ENCODE measurements at places on chromosomes 3 and 15. TPM values are rescaled to one million over a fixed set of nuclear protein-coding genes. Genes with fewer than 3 reads are reported as not detected.

- no peak for DNase-seq
Measured at GRCh38 chr3:101128786-101129185, 135.6 kb upstream of the ABI3BP start.

The TRH gene
- not detected for total RNA-seq

GRCh38 chr3:79018265-79018664, 749.5 kb downstream of the ROBO1 start:
- DNase-seq = peak; percentile 2

The ETFA gene
- 286 TPM for total RNA-seq

DNA sequence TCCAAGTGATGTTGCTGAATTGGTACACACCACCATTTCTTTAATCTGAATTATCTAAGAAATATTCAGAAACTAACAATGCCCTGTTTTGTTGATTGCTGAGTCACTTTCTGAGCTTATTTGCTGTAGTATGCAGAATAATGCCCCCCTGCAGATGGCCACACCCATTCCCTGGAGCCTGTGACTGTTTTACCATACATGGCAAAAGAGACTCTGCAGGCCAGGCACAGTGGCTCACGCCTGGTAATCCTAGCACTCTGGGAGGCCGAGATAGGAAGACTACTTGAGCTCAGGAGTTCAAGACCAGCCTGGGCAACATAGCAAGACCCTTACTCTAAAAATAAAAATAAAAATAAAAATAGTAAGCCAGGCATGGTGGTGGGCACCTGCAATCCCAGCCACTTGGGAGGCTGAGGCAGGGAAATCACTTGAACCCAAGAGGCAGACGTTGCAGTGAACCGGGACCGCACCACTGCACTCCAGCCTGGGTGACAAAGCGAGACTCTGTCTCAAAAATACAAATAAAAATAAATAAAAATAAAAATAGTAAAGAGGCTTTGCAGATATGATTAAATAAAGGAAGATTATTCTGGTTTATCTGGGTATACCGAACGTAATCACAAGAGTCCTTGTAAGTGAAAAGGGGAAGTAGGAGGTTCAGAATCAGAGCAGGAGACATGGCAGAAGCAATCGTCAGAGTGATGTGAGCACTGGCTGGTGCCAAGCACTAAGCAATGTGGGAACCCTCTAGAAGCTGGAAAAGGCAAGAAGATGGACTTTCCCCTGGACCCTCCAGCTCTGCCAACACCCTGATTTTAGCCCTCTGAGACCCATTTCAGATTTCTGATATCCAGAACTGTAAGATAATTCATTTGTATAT, 19.0 kb downstream of the PCYT1A start:
- no peak for DNase-seq

The LRRC49 gene
- 4.7 TPM for total RNA-seq

DNA sequence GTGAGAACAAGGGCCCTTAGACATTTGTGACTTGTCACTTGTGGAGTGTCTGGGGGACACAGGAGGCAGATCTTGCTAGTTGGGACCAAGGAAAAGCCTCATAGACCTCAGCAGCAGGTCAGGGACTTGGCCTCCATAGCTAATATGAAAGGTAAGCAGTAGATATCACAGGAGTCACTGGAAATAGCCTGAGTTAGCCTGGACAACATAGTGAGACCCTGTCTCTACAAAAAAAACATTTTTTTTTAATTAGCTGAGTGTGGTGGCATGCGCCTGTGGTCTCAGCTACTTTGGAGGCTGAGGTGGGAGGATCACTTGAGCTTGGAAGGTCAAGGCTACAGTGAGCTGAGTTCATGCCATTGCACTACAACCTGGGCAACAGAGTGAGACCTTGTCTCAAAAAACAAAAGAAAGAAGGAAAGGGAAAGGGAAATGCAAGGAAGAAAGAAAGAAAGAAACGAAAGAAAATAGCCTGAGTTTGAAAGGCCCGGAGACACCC, 37.1 kb upstream of the CLK3 start:
- no peak for DNase-seq

The UBA3 gene
- total RNA-seq = 51.8 TPM

The FANCD2OS gene
- not detected for total RNA-seq

GRCh38 chr3:99928771-99929744, 111.4 kb downstream of the CMSS1 start:
- DNase-seq = no peak

DNA sequence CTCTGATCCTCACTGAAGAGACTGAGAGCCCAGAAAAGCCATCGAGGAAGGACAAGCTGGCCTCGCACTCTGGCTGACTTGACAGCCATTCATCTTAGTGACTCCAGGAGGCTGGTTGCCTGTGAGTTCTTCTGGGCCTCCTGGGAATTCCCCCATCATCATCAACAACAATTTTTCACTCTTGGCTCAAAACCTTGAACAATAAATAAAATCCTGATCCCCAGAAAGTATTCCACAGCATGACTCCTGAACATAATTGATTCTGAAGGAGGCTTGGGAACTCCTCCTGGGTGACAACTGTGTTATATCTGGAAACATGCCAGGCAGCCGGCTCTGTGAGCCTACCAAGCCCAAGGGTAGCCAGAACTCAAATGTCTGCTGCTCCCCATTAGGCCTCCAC, 188.6 kb downstream of the SHQ1 start:
- no peak for DNase-seq

GRCh38 chr3:171851660-171852058, 8.5 kb downstream of the TMEM212 start:
- no peak for DNase-seq

All from mucosa of descending colon (tissue), 3 donors.